Aorta (tissue), 5 donors: ENCODE measurements at places on chromosomes 6 and 20. TPM values are rescaled to one million over a fixed set of nuclear protein-coding genes. Genes with fewer than 3 reads are reported as not detected.

The SYCP2 gene
- 5.6 TPM for total RNA-seq

The CTAGE9 gene
- total RNA-seq = not detected

The DYNLT2 gene
- 1.2 TPM for total RNA-seq

The HLA-G gene
- total RNA-seq = 1.3 TPM

The SPAG4 gene
- total RNA-seq = 3.3 TPM

The SLCO4A1 gene
- total RNA-seq = 14.6 TPM

The C6orf118 gene
- total RNA-seq = not detected

The NELFCD gene
- 50.1 TPM for total RNA-seq

The CFAP61 gene
- not detected for total RNA-seq

The RIMS1 gene
- total RNA-seq = 5.7 TPM

The SLC44A4 gene
- total RNA-seq = 1.5 TPM

GRCh38 chr6:69580706-69581105, 216.1 kb downstream of the LMBRD1 start:
- no peaks in the 10 kb centered on the region for H3K36me3 ChIP-seq
- H3K4me3 ChIP-seq = no peak overlapping the region
- DNase-seq = no peak
- H3K27me3 ChIP-seq = no peaks in the 10 kb centered on the region
- no peaks in the 10 kb centered on the region for H3K4me1 ChIP-seq

GRCh38 chr20:19557291-19557690, 200.8 kb upstream of the RIN2 start:
- DNase-seq = no peak
- H3K4me1 ChIP-seq = peaks cover 2% of the 10 kb centered on the region
- H3K27me3 ChIP-seq = no peaks in the 10 kb centered on the region
- H3K36me3 ChIP-seq = peaks cover 2% of the 10 kb centered on the region
- H3K4me3 ChIP-seq = no peak overlapping the region

GRCh38 chr20:63580796-63581461, 6.9 kb upstream of the HELZ2 start:
- H3K4me1 ChIP-seq = no peaks in the 10 kb centered on the region
- no peak overlapping the region for H3K4me3 ChIP-seq
- no peaks in the 10 kb centered on the region for H3K27me3 ChIP-seq
- DNase-seq = peak; percentile 45

DNA sequence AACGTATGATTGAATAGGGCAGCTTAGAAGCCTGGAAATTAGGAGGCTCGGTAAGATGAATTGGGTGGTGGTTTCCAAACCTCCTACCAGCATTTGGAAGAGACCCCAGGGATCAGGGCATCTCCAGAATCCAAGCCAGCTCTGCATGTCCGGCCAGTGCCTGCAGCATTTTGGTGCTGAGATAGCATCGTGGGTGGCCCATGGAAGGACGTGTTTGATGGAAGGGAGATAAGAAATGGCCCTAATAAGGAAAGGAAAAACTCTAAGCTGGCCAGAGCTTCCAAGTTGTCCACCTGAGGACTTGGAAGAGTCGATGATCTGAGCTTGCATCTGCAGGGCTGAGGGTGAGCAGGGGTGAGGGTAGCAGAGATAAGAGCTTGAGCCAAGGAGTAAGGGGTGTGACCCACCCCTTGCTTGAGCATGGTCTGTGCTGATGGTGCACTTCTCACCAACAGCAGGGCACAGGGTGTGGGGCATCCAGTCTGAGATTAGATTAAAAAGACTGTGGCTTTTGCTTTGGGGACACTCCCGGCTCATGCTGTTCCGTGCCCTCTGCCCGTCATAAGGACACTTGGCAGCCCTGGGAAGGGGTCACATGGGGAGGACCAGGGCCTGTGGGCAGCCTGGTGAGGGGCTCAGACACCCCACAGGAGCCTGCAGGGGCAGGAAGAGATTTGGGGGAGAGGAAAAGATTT, 213.2 kb downstream of the ERMARD start:
- no peaks in the 10 kb centered on the region for H3K27me3 ChIP-seq
- H3K4me1 ChIP-seq = no peaks in the 10 kb centered on the region
- peak; percentile 52 for DNase-seq
- H3K4me3 ChIP-seq = no peak overlapping the region
- no peak overlapping the region for H3K27ac ChIP-seq

GRCh38 chr20:40899344-40899743, 129.3 kb upstream of the TOP1 start:
- no peak for DNase-seq
- H3K4me1 ChIP-seq = no peaks in the 10 kb centered on the region
- no peaks in the 10 kb centered on the region for H3K36me3 ChIP-seq
- H3K4me3 ChIP-seq = no peak overlapping the region

DNA sequence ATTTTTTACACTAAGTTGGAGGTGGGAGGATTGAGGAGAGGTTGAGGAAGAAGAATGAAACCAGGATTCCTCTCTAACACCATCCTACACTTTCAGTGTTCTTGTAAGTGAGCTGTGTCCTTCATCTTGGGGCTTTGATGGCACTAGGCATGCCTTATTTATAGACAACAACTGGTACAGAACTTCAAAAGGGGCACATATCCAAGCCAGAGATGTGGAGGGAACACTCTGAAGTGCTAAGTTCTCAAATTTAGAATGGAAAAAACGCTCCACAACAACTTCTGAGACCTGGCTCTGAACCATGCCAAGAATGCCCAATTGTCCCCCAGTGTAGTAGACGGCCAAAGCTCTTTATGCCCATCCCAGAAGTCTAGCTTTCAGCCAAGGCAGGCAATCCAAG, 16.2 kb upstream of the PKHD1 start:
- no peaks in the 10 kb centered on the region for H3K4me1 ChIP-seq
- H3K36me3 ChIP-seq = no peaks in the 10 kb centered on the region
- no peak overlapping the region for H3K4me3 ChIP-seq
- H3K27ac ChIP-seq = no peak overlapping the region
- no peaks in the 10 kb centered on the region for H3K27me3 ChIP-seq

DNA sequence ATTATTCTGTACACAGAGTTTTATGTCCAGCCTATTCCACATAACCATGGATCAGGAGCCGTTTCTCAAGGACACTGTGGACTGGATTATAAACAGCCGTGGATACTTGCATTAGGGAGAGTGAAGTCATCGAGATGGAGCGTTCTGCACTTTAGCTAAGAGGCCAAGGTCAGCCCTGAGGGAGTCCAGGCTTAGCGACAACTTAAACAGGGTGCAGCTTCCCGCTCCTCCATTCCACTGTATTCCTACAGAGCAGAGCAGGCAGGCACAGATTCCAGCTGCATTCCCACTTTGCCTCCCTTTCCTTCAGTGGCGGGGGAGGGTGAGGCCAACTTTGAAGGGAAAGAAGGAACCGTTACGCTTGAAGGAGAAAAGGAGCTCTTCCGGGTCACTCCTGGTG, 59.5 kb downstream of the RAMACL start:
- no peak overlapping the region for H3K27ac ChIP-seq
- no peaks in the 10 kb centered on the region for H3K27me3 ChIP-seq
- H3K4me1 ChIP-seq = no peaks in the 10 kb centered on the region
- peaks cover 2% of the 10 kb centered on the region for H3K36me3 ChIP-seq
- no peak overlapping the region for H3K4me3 ChIP-seq
- no peak for DNase-seq

DNA sequence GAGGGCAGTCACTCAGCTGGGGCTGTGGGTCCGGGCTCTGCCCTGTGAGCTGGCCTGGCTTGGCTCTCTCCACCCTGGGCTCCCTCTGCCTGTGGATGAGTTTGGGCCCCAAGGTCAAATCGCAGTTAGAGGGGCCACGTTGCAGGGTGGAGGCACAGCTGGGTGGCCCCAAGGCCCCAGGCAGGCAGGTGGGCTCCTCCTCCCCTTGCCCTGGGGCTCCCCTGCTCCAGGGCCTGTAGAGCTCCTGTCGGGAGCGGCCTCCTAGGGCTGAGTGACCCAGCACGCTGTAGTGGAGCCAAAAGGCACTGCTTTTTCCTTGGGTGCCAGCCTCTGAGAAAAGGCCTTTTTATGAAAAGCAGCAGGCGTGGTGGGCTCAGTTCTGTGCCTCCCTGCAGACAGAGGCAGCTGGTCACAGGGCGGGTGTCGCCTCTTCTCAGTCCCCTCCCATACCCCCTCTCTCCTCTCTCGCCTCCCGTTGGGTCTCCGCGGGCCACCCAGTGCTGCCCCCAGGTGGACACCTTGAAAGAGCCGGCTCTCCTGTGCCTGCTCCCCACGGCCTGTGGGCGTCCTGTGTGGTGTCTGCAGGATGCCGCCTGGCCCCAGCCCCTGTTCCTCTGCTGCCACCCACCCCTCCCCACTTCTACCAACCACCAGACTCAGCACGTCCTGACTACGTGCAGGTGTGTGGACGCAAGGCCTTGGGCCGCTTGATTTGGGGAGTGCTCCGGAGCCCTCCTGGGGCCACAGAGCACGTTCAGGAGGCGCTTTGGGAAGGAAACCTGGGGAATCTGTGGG, 13.2 kb downstream of the SS18L1 start:
- no peaks in the 10 kb centered on the region for H3K36me3 ChIP-seq
- H3K4me3 ChIP-seq = no peak overlapping the region
- DNase-seq = peak; percentile 91
- no peak overlapping the region for H3K27ac ChIP-seq

- peaks cover 4% of the 10 kb centered on the region for H3K4me1 ChIP-seq
- H3K4me3 ChIP-seq = no peak overlapping the region
- no peak for DNase-seq
- no peak overlapping the region for H3K27ac ChIP-seq
Measured at GRCh38 chr6:111597291-111598086, 8.2 kb downstream of the TRAF3IP2 start.

DNA sequence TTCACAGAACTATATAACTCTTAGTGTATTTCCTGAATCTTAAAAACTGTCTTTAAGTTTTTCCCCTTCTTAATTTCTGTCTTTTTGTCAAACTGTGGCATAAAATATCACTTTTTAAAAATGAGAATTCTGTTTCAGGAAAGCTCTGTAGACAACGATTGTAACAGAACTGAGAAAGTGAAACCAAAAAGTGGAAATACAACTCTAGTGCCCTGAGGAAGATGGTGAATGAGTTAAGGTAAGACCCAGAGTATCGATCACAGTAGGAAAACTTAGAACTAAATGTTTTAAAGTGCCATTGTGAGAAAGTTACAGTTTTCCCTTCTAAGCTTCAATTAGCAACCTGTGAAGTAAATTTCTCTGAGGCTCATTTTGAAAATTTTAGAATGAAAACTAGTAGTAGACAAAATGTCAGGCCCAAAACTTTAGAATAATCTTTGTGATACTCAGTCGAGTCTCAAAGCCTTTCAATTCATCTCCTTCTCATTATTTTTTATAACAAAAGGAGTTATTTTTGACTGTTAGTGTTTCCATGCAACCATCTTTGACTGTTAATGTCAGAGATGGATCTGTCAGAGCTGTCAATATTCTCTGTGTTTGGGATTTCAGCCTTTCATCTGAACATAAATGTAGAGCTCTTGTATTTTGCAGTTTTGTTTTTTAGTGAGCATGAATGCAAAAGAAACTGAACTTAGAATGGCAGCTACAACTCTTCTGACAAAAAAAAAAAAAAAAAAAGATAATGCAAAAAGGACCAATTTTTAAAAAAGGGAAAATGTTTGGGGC, 19.0 kb upstream of the TRDN start:
- no peaks in the 10 kb centered on the region for H3K36me3 ChIP-seq
- no peak for DNase-seq
- H3K27me3 ChIP-seq = no peaks in the 10 kb centered on the region
- H3K4me1 ChIP-seq = no peaks in the 10 kb centered on the region

DNA sequence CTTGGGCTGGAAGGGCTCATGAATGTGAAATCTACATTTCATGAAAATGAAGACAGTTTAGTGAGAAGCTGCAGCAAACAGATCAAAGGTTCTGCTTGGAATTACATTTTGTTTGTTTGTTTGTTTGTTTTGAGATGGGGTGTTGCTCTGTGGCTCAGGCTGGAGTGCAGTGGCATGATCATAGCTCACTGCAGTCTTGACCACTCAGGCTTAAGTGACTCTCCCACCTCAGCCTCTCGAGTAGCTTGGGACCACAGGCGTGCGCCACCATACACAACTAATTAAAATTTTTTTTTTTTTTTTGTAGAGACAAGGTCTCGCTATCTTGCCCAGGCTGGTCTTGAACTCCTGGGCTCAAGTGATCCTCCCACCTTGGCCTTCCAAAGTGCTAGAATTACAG, 5.8 kb downstream of the DSP start:
- H3K27me3 ChIP-seq = no peaks in the 10 kb centered on the region
- DNase-seq = no peak
- no peaks in the 10 kb centered on the region for H3K36me3 ChIP-seq
- no peaks in the 10 kb centered on the region for H3K4me1 ChIP-seq
- H3K4me3 ChIP-seq = no peak overlapping the region

- no peak for DNase-seq
- H3K27me3 ChIP-seq = no peaks in the 10 kb centered on the region
- H3K4me1 ChIP-seq = no peaks in the 10 kb centered on the region
- H3K36me3 ChIP-seq = no peaks in the 10 kb centered on the region
- H3K27ac ChIP-seq = no peak overlapping the region
- no peak overlapping the region for H3K4me3 ChIP-seq
Measured at GRCh38 chr6:123909989-123910388, 106.3 kb downstream of the NKAIN2 start.

- no peak for DNase-seq
- H3K36me3 ChIP-seq = no peaks in the 10 kb centered on the region
- H3K27me3 ChIP-seq = no peaks in the 10 kb centered on the region
- no peak overlapping the region for H3K27ac ChIP-seq
- H3K4me1 ChIP-seq = no peaks in the 10 kb centered on the region
- H3K4me3 ChIP-seq = no peak overlapping the region
Measured at GRCh38 chr20:47796971-47797370, 11.7 kb upstream of the SULF2 start.

- H3K27ac ChIP-seq = no peak overlapping the region
- H3K4me3 ChIP-seq = peak overlapping the region; percentile 3
Measured at GRCh38 chr6:34145161-34146020, 496 bp downstream of the GRM4 start.

GRCh38 chr6:138560130-138560860, 61.0 kb upstream of the NHSL1 start:
- H3K36me3 ChIP-seq = no peaks in the 10 kb centered on the region
- H3K27ac ChIP-seq = no peak overlapping the region
- DNase-seq = no peak

DNA sequence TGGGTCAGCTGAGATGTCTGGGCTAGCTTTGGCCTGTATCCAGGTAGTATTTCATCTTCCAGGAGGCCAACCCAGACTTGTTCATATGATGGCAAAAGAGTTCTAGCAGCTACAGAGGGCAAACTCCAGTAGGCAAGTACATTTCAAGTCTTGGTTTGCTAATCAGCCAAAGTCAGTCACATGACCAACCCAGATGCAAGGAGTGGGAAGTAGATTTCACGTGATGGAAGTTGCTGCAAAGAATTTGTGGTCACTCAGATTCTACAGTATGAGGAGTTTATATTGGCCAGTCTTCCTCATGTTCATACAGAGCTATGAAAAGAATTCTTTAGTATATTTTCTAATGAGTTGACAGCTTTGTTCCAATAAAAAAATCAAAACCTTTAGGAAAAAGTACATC, 101.8 kb downstream of the PHACTR1 start:
- no peak overlapping the region for H3K27ac ChIP-seq
- H3K36me3 ChIP-seq = no peaks in the 10 kb centered on the region
- no peak overlapping the region for H3K4me3 ChIP-seq
- DNase-seq = no peak
- no peaks in the 10 kb centered on the region for H3K4me1 ChIP-seq
